Astrocyte of the cerebellum (primary cell): ENCODE measurements at places on chromosomes 5 and 9.

- DNase-seq: no peak
These were observed 60.4 kb downstream of the BNC2 start for GRCh38 chr9:16809912-16810610.

- DNase-seq: no peak
These were observed 51.2 kb upstream of the ADRA1B start for GRCh38 chr5:159864885-159865691.

GRCh38 chr5:143161885-143162540, 241.5 kb downstream of the NR3C1 start:
- no peak for DNase-seq

DNA sequence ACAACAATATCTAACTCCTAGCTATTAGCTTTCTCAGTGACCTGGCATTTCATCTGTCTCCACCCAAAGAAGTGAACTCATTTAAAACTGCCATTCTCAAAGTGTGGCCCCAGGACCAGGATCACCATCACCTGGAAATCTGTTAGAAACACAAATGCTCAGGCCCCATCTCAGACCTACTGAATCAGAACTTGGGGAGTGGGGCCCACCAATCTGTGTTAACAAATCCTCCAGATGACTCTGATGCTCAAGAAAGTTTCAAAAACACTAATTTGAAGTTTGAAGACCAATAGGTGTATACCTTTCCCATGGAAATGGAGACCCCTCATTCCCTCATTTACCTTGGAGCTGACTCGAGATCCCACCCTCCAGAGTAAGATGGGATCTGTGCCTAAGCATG, 72.3 kb downstream of the PRELID2 start:
- no peak for DNase-seq

DNA sequence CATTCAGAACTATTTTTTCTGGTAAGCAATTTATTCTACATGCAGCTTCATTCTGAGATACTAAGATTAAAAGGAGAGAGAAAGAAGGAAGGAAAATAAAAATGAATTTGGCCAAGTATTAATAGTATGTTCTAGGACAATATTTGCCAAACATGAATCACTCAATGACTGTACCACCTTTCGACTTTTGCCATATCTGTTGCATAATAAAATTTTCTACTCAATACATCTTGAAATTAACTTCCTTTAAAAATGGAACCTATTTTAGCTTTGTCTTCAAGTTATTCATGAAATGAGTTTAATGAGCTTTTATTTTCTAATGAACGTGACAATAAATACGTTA, 111.8 kb downstream of the MARCHF3 start:
- DNase-seq: no peak

DNA sequence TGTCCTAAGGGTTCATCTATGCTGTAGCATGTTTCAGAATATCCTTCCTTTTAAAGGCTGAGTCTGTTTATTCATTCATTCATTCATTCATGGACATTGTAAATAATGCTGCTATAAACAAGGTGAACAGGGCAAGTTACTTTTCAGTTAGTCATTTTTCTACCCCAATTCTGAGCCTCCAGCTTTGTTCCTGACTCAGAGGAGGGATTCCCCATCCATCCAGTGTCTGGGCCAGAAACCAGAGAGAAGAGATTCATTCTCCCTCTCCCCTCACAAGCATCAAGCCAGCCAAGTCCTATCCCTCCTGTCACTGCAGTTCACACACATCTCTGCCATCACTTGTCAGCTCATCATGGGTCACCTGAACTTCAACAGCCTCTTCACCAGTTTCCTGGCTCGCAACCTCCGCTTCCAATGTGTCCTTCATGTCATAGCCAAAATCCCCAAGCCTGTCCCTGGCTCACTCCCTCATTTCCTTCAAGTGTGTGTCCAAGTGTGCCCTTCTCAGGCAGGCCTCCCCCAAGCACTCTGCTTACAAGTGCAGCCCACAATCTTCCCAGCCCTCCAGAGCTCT, 203.0 kb downstream of the TTLL11 start:
- DNase-seq: no peak

- DNase-seq: no peak
These were observed 1.1 kb downstream of the PLK2 start for GRCh38 chr5:58458743-58459145.

GRCh38 chr9:14524873-14525515, 168.2 kb downstream of the ZDHHC21 start:
- DNase-seq: no peak

DNA sequence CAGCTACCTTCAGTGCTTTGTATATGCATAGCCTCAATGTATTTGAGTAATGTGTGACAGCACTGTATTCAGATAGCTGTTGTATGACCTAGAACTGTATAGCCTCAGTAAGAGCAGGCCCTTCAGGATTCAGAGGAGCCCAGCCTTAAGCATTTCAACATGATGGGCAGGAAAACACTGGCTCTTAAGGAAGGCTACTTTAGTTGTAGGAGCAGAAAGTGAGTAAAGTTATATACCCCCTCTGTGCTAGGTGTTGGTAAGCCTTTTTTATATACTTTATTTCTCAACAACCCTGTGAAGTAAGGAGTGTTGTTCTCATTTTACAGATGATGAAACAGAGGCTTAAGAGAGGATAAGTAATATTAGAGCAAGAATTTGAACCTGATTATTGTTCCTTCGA, 1.5 kb upstream of the GPR21 start:
- no peak for DNase-seq

GRCh38 chr9:133415170-133415569, 2.6 kb downstream of the REXO4 start:
- DNase-seq: no peak

- DNase-seq: no peak
These were observed 40.5 kb downstream of the IRX4 start for GRCh38 chr5:1842004-1842819.

DNA sequence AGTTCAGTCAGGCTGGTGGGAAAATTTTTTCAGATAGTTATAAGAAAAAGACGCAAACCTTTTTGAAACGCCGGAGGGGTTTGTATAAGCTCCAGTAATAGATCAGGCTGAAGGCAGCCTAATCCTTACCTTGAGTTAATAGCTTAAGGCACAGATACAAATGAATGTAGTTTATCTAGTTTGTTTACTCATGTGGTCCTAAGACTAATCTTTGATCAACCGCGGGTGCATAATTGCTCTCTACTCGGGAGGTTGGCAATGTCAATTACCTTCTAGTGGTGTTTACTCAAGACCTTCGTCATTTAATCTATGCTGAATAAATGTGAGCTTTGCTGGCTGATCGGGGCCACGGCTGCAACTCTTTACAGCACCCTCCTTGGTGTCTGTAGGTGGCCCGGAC, 665 bp upstream of the INSL4 start:
- no peak for DNase-seq

DNA sequence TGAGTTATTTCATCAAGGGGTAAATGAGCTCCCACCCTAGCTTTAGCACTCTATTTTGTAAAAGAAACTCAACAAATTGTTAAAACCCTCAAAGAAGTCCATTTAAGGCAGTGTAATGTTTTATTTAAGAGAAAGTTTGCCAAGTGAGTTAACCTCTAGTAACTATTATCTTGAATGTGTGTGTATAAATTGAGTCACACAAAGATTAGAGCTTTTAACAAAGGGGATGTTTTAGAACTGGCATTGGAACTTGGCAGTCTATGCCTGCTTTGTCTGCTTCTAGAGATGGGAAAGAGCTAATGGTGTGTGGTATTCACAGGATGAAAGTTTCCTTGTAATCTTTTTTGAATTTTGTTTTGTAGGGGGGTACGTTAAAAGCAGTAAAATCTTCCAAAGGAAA, 33.2 kb downstream of the KDM3B start:
- no peak for DNase-seq

- DNase-seq: no peak
These were observed 3.9 kb downstream of the STC2 start for GRCh38 chr5:173324115-173325001.

DNA sequence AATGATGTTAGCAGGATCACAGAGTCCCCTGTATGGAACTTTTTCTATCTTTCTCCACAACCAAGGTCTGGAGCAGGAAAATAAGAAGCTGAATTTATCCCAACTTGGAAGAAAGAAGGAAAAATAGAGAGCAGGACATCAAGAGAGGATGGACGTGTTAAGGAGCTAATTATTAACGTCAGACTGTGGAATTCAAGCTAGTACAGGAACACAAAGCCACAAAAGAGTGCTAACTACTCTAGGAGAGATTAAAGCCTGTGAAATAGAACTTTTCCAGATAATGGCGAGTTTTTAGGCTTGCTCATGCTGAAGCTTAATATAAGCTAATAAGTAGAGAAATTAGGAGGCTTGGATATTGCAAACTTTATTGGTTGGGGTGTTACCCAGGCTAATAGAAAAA, 632 bp upstream of the SPINK13 start:
- DNase-seq: no peak

- DNase-seq: no peak
These were observed 91.1 kb upstream of the CACNA1B start for GRCh38 chr9:137786511-137786920.

DNA sequence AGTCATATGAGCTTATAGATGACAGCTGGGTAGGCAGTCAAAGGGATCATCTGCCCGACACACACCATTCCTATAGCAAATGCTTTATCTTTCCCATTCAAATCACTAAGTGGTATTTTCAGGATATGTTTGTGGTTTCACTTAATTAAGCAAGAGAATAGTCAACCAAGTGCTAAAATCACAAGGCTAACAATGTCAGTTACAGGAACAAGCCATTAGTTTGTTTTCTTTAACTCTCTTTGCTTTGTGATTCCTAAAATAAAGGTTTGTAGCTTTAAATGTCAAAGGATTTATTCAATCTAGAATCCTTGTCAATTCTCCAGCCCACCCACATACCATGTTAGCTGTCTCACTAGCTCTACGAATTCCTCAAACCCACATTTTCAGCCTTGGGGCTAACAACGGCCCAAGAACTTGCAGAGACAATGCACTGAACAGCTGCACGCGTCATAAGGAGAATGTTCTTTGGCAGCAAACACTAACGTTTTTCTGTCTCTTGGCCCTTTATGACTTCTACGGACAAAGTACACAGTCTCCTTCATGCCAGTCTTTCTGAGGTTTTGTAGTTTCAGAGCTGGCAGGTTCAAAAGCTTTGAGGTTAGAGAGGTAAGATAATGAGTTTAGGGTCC, 56.6 kb downstream of the ELAVL2 start:
- DNase-seq: peak; percentile 98
